ENCODE measurements at places on chromosomes 16 and 17. TPM values are rescaled to one million over a fixed set of nuclear protein-coding genes. Genes with fewer than 3 reads are reported as not detected.

GRCh38 chr17:82933911-82934310, 94.1 kb upstream of the ZNF750 start:
- peaks cover 7% of the 10 kb centered on the region for H3K4me1 ChIP-seq

DNA sequence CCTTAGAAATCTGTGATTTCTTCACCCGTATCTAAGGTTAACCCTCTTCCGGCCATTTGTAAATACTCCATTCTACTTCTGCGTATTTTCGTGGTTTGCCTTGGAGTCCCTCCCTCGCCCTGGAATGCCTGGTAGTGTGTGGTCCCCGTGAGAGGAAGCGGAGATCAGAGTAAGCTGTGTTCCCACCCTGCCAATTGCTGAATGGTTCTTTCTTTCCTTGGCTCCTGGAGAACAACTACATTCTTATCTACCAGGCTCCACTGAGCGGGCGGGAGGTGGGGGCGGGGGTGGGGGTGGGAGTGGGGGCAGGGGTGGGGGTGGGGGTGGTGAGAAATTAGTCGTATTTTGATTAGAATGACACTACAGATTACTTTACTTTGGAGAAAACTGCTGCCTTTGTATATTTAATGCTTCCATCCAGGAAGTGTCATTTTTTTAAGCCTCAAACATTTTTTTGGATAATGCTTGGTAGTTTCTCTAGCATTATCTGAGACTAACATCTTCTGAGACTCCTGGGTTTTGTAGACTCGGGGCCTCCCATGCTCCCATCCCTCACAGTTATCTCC, 20.9 kb upstream of the FASN start:
- H3K4me1 ChIP-seq = peaks cover 30% of the 10 kb centered on the region
- H3K36me3 ChIP-seq = no peaks in the 10 kb centered on the region
- DNase-seq = peak; percentile 77
- H3K27ac ChIP-seq = peak overlapping the region; percentile 72
- no peaks in the 10 kb centered on the region for H3K27me3 ChIP-seq
- H3K4me3 ChIP-seq = no peak overlapping the region

- H3K36me3 ChIP-seq = no peaks in the 10 kb centered on the region
- no peak overlapping the region for H3K27ac ChIP-seq
- no peaks in the 10 kb centered on the region for H3K4me1 ChIP-seq
Measured at GRCh38 chr17:4072487-4073157, 70.2 kb downstream of the ZZEF1 start.

SLC13A2 gene
- total RNA-seq = not detected

MOSMO gene
- total RNA-seq = 35.2 TPM

CD300LG gene
- total RNA-seq = not detected

KRTAP4-5 gene
- total RNA-seq = not detected

DNA sequence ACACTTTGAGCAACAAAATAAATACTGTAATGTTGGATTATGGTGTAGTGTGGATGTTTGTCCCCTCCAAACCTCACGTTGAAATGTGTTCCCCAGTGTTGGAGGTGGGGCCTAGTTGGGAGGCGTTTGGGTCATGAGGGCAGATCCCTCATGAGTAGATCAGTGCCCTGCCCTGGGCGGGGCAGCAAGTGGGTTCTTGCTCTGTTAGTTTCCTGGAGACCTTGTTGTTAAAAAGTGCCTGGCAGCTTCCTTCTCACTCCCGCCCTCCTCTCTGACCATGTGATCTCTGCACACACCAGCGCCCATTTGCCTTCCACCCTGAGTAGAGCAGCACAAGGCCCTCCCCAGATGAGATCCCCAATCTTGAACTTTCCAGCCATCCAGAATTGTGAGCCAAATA, 67.7 kb downstream of the MPRIP start:
- H3K27ac ChIP-seq = no peak overlapping the region
- DNase-seq = no peak
- H3K27me3 ChIP-seq = no peaks in the 10 kb centered on the region
- peaks cover 23% of the 10 kb centered on the region for H3K4me1 ChIP-seq
- H3K36me3 ChIP-seq = no peaks in the 10 kb centered on the region
